ENCODE measurements at places on chromosomes 4 and X.
A peak's percentile ranks its signal among the peaks of the same experiment; 100 is the strongest.

DNA sequence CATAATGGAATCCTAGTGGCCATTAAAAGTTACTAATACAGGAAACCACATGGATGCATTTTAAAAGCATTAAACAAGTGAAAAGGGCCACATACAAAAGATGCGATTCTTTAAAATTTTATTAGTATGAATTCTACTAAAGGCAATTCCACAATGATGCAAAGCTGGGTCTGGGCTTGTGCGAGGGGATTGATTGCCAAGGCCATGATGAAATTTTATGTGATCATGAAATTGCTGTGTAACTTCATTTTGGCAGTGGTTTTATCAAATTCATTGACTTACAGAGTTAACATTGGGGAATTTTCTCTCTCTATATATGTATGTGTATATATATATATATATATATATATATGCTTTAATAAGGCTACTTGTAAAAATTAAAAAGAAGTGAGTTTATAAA is 1142.5 kb upstream of the IGFBP7 start:
- no peak overlapping the region for H3K4me3 ChIP-seq
- H3K27me3 ChIP-seq: no peaks in the 10 kb centered on the region
- no peaks in the 10 kb centered on the region for H3K36me3 ChIP-seq
- DNase-seq: no peak

GRCh38 chr4:88524171-88524570 is 595 bp upstream of the PYURF start:
- peaks cover 29% of the 10 kb centered on the region for H3K36me3 ChIP-seq
- peak overlapping the region; percentile 90 for H3K4me3 ChIP-seq
- H3K27ac ChIP-seq: peak overlapping the region; percentile 56
- H3K4me1 ChIP-seq: peaks cover 9% of the 10 kb centered on the region
- no peaks in the 10 kb centered on the region for H3K27me3 ChIP-seq
- DNase-seq: no peak

GRCh38 chr4:184649971-184650855 is 675 bp downstream of the PRIMPOL start:
- peak overlapping the region; percentile 96 for H3K4me3 ChIP-seq
- peaks cover 21% of the 10 kb centered on the region for H3K36me3 ChIP-seq
- H3K27ac ChIP-seq: peak overlapping the region; percentile 70
- peaks cover 13% of the 10 kb centered on the region for H3K4me1 ChIP-seq
- no peak for DNase-seq

GRCh38 chrX:16756724-16757123 is 29.5 kb upstream of the TXLNG start:
- H3K4me3 ChIP-seq: no peak overlapping the region
- H3K36me3 ChIP-seq: peaks cover 5% of the 10 kb centered on the region
- no peaks in the 10 kb centered on the region for H3K4me1 ChIP-seq
- H3K27me3 ChIP-seq: no peaks in the 10 kb centered on the region

- peak overlapping the region; percentile 82 for H3K27ac ChIP-seq
- peaks cover 8% of the 10 kb centered on the region for H3K36me3 ChIP-seq
- no peaks in the 10 kb centered on the region for H3K4me1 ChIP-seq
Measured at GRCh38 chrX:119870626-119871131, 854 bp downstream of the RNF113A start.

DNA sequence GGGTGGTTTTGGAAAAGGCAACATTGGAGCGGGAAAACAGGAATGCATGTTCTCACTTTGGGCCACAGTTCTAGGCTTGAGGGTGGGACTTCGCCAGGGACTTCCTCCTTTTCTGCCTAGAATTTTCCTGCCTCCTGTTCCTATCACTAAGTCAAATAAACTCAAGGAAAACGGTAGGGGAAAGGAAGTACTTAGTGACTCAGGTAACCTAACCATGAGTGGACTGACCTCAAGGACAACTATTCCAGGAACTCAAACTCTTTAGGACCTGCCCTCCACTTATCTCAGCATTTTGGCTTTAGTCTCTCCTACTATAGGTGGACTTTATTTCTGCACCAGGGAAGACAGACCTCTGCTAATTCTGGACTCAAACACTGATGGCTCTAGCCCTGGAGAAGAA is 281.7 kb downstream of the ZNF674 start:
- H3K27ac ChIP-seq: peak overlapping the region; percentile 98
- H3K4me3 ChIP-seq: no peak overlapping the region
- DNase-seq: no peak
- H3K27me3 ChIP-seq: no peaks in the 10 kb centered on the region
- H3K4me1 ChIP-seq: peaks cover 29% of the 10 kb centered on the region

GRCh38 chr4:97665553-97665952 is 477.7 kb downstream of the STPG2 start:
- no peaks in the 10 kb centered on the region for H3K27me3 ChIP-seq
- DNase-seq: no peak
- H3K4me1 ChIP-seq: no peaks in the 10 kb centered on the region
- H3K36me3 ChIP-seq: no peaks in the 10 kb centered on the region
- no peak overlapping the region for H3K27ac ChIP-seq

DNA sequence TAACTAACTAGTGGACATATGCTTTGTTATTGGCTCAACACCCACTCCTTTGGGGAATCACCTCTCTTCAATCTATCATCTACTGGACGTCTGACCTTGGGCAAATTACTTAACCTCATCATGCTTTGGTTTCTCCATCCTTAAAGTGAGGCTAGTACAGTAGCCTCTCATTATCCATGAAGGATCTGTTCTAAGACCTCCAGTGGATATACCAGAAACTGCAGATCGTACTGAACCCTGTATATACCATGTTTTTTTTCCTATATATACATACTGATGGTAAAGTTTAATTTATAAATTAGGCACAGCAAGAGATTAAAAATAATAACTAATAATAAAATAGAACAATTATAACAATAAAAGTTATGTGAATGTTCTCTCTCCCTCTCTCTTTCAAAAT is 56.2 kb downstream of the HMGB3 start:
- no peak overlapping the region for H3K4me3 ChIP-seq
- no peak overlapping the region for H3K27ac ChIP-seq
- no peaks in the 10 kb centered on the region for H3K4me1 ChIP-seq

GRCh38 chrX:22699581-22700091 is 300.1 kb upstream of the DDX53 start:
- no peak overlapping the region for H3K27ac ChIP-seq
- H3K4me1 ChIP-seq: no peaks in the 10 kb centered on the region
- no peaks in the 10 kb centered on the region for H3K36me3 ChIP-seq
- no peak overlapping the region for H3K4me3 ChIP-seq

DNA sequence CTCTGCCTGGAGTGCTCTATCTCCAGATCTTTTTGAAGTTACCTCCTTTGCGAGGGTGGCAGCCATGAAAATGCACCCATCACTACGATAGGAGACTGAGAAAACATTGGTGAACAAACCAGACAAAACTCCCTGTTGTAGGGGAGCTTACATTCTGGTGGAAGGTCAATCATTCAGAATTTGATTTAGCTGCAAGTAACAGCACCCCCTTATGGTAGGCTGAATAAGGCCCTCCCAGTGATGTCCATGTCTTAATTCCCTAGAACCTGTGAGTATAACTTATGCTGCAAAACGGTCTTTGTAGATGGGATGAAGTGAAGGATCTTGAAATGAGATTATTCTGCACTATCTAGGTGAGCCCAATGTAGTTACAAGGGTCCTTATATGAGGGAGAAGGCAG is 5.6 kb upstream of the TEC start:
- no peaks in the 10 kb centered on the region for H3K36me3 ChIP-seq
- no peak overlapping the region for H3K4me3 ChIP-seq
- H3K4me1 ChIP-seq: no peaks in the 10 kb centered on the region
- no peak overlapping the region for H3K27ac ChIP-seq

GRCh38 chr4:51845711-51846110 is 2.8 kb downstream of the DCUN1D4 start:
- no peaks in the 10 kb centered on the region for H3K27me3 ChIP-seq
- H3K27ac ChIP-seq: no peak overlapping the region
- DNase-seq: no peak
- H3K4me1 ChIP-seq: peaks cover 7% of the 10 kb centered on the region
- H3K4me3 ChIP-seq: no peak overlapping the region

DNA sequence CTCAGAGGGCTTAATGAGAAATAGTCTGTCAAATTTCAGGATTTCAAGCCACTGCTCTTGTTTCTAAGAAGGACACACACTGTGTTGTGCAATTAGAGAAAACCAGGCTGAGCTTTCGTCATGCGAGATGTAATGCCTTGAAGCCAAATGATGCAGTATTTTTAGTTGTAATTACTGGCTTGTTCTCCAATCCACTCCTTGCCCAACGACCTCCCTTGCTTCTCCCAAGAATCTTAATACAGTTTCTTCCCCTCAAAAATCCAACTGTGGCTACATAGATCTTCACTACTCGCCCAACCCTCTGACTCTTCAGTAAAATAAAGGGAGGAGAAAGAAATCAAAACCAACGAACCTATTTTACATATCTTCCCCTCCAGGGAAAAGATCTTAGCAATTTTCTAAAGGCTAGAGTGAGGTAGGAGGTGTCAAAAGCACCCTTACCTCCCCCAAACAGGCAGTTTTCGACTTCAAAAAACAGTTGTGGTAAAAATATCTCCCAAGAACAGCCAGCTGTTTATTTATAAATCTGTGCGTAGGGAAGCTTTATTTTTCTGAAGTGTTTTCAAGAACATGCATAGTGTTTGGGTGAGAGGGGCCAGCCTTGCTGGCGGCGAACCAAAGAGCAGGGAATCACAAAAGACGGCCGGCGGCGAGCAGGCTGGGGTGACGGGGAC is 68.7 kb downstream of the MGST2 start:
- no peaks in the 10 kb centered on the region for H3K27me3 ChIP-seq
- H3K4me1 ChIP-seq: peaks cover 4% of the 10 kb centered on the region
- peak overlapping the region; percentile 19 for H3K4me3 ChIP-seq
- no peak for DNase-seq
- no peaks in the 10 kb centered on the region for H3K36me3 ChIP-seq

DNA sequence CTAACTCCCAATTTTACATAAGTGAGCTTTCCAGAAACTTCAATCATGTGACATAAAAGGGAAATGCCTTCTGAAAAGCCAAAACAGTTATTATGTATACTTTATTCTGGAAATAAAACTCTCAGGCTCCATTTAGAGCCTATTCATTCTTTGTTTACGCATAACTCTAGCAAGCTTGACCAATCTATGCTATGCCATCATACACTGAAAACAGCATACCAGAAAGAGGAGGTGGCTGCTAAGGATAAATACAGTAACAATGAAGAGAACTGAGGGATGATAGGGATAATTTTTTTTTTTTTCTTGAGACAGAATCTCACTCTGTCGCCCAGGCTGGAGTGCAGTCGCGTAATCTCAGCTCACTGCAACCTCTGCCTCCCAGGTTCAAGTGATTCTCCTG is 24.4 kb downstream of the CDKL2 start:
- no peaks in the 10 kb centered on the region for H3K36me3 ChIP-seq
- H3K4me1 ChIP-seq: no peaks in the 10 kb centered on the region

GRCh38 chr4:157992038-157992705 is 180.7 kb downstream of the GASK1B start:
- H3K27ac ChIP-seq: no peak overlapping the region
- no peaks in the 10 kb centered on the region for H3K27me3 ChIP-seq
- peaks cover 6% of the 10 kb centered on the region for H3K4me1 ChIP-seq
- H3K4me3 ChIP-seq: no peak overlapping the region
- no peak for DNase-seq

- no peaks in the 10 kb centered on the region for H3K27me3 ChIP-seq
- H3K27ac ChIP-seq: no peak overlapping the region
- DNase-seq: no peak
- H3K4me3 ChIP-seq: no peak overlapping the region
Measured at GRCh38 chrX:42686706-42687105, 91.3 kb downstream of the PPP1R2C start.

DNA sequence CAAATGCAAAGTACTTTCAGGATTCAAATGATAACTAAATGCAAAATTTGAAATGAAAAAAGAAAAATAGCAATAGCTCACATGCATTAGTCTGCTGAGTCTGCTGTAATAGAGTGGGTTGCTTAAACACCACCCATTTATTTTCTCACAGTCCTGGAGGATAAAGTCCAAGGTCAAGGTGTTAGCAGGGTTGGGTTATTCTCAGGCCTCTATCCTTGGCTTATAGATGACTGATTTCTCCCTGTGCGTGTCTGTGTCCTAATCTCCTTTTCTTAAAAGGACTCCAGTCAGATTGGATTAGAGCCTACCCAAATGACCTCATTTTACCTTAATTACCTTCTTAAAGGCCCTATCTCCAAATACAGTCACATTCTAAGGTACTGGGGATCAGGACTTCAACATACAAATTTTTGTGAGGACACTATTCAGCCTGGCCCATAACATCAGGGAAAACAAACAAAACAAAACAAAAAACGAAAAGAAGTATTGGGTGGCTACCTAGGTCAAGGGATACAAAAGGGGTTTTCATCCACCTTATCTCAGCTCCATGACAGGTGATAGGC is 6.3 kb upstream of the TBL1X start:
- no peak overlapping the region for H3K27ac ChIP-seq
- no peaks in the 10 kb centered on the region for H3K27me3 ChIP-seq
- no peak for DNase-seq
- H3K36me3 ChIP-seq: no peaks in the 10 kb centered on the region
- no peak overlapping the region for H3K4me3 ChIP-seq
- peaks cover 10% of the 10 kb centered on the region for H3K4me1 ChIP-seq

DNA sequence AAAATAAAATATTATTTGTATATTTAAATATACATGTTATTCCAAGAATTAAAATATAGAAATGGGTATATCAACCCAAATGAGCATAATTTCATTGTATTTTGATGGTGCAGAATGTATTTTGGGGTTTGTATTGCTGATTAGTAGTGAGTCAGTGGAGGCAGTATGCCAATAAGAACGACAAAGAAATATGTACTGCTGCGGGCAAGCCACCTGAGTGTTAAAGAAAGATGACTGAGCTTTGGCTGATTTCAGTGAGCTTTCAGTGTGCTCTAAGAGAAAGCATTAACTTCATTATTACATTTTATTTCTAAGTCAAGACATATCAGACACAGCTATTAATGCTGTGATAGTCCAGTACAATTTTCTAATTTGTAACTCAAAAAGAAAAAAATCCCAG is 297.8 kb downstream of the ANK2 start:
- H3K27ac ChIP-seq: no peak overlapping the region
- H3K36me3 ChIP-seq: no peaks in the 10 kb centered on the region
- no peak for DNase-seq
